CD4-positive, alpha-beta T cell treated with Interferon gamma for 1 hour (primary cell): ENCODE measurements at places on chromosomes 1 and 21.

DNA sequence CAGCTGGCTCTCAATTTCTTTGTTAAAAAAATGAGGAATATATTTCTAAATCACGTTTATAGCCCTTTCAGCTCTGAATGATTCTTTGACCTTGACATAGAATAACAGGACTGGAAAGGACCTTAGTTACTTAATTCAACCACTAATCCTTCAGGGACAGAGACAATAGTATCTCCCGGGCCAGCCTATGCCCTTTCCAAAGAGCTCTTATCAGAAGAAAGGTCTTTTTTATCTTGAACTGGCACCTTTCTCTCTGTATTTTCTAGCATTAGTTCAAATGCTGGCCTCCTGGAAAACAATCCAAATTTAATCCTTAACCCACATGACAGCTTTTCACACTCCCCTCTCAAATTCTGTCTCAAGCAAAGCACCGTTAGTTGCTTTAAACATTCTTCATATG, 44.8 kb upstream of the FBXO28 start:
- DNase-seq: no peak

DNA sequence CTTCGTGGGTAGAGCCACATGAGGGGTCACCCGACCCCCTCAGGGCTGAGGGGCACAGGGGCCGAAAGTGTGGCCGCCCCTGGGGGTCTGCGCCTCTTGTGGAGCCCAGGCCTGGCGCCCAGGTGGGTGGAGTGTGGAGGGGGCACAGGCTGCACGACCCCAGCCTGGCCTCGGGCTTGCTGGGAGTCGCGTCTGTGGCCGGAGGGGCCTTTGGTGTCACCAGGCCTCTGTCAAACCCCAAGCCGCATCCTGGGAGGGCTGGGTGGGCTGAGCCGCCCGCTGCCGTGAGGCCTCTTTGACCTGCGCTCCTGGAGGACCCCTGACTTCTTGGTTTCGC, 60.7 kb downstream of the FAAP20 start:
- no peak for DNase-seq

- no peak for DNase-seq
Measured at GRCh38 chr1:73635021-73635420, 563.0 kb downstream of the LRRIQ3 start.

- DNase-seq: no peak
Measured at GRCh38 chr21:27265492-27265891, 298.6 kb upstream of the ADAMTS5 start.

GRCh38 chr1:219940707-219941106, 12.3 kb upstream of the SLC30A10 start:
- DNase-seq: no peak

- DNase-seq: peak; percentile 14
Measured at GRCh38 chr21:42387164-42387563, 8.7 kb downstream of the TMPRSS3 start.

GRCh38 chr1:232554409-232554808, 75.5 kb downstream of the SIPA1L2 start:
- DNase-seq: no peak

GRCh38 chr1:219316066-219316465, 142.4 kb downstream of the LYPLAL1 start:
- DNase-seq: no peak

DNA sequence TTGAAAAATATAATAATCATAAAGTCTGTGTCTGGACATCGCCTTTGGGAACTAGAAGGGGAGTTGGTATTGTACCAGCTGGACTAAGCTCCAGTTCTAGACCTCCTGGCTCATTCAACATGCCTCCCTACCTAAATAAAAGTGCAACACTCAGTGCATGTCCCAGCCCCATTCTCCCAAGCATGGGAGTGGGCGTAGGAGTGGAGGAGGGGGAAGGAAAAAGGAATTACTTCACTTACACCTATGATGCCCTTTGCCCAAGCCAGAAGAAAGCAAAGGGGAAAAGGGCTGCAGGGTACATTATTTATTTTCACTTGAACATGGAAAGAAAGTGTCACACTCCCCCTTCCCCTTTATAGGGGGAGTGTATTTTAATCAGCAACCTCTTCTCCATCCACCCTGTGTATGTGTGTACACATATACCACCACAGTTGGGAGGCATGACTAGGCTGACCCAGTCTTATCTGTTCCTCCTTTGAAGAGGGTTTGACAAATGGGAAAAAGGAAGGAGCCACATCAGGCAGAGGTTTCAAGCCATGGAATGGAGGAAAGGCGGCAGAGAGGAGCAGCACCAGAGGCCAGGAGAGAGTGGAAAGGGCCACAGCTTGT, 3.2 kb downstream of the NIT1 start:
- no peak for DNase-seq

- DNase-seq: no peak
Measured at GRCh38 chr21:45006536-45007095, 66.8 kb downstream of the SLX9 start.

DNA sequence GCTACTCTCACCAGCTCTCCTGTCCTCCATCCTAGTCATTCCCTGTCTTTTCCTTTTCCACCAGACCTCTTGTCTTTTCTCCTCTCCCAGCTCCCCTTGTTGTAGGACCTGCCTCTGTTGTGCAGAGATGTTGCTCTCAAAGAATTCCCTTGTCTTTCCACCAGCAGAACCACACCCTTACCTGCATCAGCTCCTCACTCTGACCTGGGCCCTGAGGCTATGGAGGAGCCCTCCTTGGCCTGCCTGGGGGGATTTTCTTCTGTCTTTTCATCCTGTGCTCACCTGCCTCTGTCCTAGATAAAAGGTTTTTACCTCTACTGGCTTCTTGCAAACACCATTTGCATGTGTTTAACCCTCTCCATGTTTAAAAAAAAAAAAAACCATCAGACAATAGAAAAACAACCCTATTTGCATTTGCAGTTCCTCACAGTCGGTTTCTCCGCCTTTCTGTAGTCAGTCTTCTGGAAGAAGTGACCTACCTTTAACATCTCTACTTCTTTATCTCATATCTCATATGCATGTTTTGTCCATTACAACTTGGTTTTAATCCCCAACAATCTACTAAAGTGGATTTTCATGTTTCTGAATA, 12.1 kb downstream of the FCRL5 start:
- DNase-seq: no peak

DNA sequence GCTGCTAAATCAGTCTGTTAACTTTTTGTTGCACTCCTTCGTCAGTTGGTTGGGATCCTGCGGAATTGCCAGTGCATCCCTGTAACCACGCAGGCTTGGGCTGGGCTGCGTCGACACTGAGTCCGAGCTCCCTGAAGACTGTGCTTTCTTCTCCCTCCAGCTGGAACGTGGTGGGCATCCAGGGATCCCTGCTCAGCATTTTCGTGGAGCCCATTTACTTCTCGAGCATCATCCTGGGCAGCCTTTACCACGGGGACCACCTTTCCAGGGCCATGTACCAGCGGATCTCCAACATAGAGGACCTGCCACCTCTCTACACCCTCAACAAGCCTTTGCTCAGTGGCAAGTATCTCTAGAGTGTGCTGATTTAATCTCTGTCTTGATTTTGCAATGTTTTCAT, 83.3 kb downstream of the POFUT2 start:
- DNase-seq: no peak

- no peak for DNase-seq
Measured at GRCh38 chr1:100474834-100475233, 63.1 kb upstream of the GPR88 start.

DNA sequence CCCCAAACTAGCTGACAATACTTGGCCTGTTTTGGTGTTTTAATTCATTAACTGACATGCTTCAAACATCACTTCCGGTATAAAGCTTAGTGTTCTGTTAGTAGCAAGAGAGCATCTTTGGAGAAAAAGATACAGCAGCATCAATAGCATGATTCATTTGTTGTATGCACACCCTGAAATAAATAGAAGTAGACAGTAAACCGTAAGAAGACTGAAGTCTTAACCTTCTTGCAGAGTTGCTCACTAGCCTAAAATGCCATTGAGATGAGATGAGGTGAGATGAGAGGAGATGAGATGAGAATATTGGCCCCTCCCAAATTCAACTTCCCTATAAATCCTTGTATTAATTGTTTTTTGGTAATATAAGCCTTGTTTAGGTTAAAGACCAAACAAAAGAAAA, 108.8 kb downstream of the TNFSF18 start:
- no peak for DNase-seq

GRCh38 chr1:167612587-167613385, 17.2 kb upstream of the RCSD1 start:
- no peak for DNase-seq

- no peak for DNase-seq
Measured at GRCh38 chr1:230632273-230632873, 9.9 kb upstream of the COG2 start.

DNA sequence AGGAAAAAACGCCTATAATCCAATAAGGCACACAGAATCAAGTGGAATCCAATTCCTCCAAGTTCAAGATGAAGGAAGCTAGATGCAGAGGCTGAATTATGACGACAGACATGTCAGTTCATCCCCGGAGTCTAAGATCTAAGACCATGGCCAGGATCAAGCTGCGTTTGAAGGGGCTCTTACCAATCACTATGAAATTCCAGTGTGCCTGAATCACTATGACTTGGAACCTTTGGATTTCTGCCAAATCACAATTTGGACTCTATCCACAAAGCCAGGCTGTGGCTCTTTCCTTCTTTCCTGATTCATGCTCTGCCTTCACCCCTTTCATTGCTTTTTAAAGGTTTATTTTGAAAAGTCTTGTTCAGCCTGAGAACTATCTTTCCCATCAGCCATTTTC, 17.1 kb downstream of the OLIG2 start:
- no peak for DNase-seq

GRCh38 chr1:25899792-25900191, 6.4 kb downstream of the STMN1 start:
- no peak for DNase-seq

GRCh38 chr21:16418226-16418625, 688.4 kb downstream of the USP25 start:
- DNase-seq: no peak

- no peak for DNase-seq
Measured at GRCh38 chr1:7346600-7347570, 424.2 kb upstream of the VAMP3 start.

DNA sequence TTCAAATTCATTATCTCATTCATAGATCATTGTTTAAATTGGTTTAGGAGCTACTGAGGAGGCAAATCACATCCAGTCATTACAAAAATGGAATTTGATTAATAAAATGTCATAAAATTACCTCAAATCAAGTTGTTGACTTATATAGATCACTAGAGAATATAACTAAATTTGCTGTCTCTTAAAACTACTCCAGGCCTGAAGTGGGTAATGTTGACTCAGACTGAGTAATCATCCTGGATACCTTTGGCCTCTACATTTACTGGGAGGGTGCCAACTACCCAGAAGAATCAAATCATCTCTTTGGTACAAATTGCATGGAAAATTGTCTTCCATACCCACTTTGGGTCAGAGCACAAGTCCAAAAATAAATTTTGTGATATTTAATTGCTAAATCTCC, 191.2 kb upstream of the GREM2 start:
- DNase-seq: no peak

DNA sequence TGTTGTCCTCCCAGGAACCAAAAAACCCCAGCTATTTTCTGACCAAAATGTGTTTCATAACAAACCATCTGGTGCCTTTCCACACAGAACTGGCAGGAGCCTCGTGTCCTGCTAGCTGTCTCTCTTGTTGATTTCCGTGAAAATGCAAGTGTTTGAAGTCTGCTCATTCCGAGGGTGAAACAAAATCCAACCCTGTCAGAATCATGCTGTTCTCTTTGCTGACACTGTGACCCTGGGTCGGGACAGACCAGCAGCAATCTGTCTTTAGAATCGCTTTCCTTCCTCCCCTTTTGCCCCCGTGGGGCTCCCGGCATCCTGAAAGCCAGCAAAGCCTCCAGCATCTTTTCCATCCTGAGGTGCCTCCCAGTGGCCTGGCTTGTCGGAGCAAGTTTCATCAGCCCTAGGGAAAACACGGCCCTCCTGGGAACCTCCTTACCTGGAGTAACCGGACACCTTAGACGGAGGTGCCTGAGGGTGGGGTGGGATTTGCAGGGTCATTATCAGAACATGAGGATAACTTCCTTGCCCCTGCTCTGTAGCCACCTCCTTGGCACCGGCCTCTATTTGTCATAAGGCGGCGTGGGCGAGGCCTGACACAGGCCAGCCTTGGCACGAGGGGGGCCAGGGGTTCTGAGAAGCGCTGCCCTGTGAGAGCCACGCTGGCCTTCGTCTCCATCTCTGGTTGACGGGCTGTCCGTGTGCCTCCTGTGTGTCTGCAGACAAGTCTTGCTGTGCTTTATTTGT, 24.9 kb downstream of the LDLRAP1 start:
- no peak for DNase-seq

DNA sequence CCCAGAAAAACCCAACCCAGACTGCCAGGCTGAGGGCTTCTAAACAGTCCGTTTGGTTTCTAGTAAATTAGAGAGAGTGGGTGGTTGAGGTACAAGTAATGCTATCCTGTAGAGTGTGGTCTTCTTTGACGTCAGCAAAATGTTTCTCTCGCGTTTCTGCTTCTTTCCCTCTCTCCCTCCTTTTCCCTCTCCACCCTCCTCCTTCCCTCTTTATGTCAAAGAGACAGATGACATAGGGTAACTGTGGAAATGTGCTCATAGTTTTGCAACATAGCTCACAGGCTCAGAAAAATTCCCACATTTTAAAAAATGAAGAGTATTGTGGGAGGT, 158.3 kb downstream of the TOMM20 start:
- DNase-seq: no peak
